ENCODE measurements at places on chromosomes 4 and X.

- DNase-seq: no peak
Observed at GRCh38 chr4:13266687-13267086, 217.5 kb downstream of the RAB28 start.

- no peak for DNase-seq
Observed at GRCh38 chrX:154115750-154116149, 18.2 kb upstream of the MECP2 start.

- DNase-seq: no peak
Observed at GRCh38 chrX:136910565-136911035, 30.1 kb upstream of the RBMX start.

- DNase-seq: no peak
Observed at GRCh38 chrX:70478526-70479245, 34.1 kb downstream of the DLG3 start.

DNA sequence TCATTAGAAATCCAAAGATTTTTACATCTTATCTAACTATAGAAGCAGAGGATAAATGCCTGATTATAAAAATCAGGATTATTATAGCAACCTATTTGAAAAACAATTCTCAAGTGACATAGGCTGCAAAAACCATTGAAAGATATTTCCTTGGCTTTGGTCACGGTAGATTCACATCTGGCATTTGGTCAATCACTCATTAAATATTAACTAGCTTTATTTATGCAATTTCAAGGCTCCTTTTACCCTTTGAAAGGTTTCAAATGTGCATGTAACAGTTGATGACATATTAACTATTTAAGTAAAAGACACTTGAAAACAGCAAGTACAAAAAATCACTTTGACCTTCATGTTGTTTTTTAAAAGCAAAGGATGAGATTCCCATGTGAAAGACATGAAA, 98.1 kb downstream of the MMRN1 start:
- no peak for DNase-seq

DNA sequence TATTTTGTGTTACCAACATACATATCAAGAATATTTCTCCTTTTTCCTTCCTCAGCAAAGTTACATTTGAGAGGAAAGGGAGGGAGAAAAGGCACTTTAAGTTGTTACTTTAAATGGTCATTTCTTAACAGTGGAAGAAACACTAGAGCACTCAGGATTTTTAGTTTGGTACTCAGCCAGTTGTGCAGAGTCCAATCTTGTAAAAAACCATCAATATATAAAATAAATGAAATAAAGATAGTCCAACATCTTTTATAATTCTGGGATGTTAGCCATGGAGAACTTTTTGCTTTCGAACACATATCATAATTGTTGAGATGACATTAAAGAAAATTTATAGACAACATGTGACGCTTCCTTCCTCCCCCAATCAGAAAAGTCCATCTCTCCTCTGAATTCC, 253.8 kb downstream of the QDPR start:
- DNase-seq: no peak

- DNase-seq: no peak
Observed at GRCh38 chr4:184621518-184621917, 27.7 kb downstream of the CASP3 start.

GRCh38 chr4:65416891-65417290, 253.4 kb downstream of the EPHA5 start:
- DNase-seq: no peak
